ENCODE measurements at places on chromosomes 3 and 15. TPM values are rescaled to one million over a fixed set of nuclear protein-coding genes. Genes with fewer than 3 reads are reported as not detected.

DNA sequence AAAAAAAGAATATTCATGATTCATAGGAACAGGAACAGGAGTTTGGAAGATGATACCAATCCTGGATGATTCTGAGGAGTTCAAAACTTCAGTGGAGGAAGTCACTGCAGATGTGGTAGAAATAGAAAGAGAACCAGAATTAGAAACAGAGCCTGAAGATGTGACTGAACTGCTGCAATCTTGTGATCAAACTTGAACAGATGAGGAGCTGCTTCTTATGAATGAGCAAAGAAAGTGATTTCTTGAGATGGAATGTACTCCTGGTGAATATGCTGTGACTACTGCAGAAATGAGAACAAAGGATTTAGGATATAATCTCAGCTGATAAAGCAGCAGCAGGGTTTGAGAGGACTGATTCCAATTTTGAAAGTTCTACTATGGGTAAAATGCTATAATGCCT is 72.7 kb downstream of the GSK3B start:
- H3K27ac ChIP-seq = no peak overlapping the region
- H3K4me1 ChIP-seq = no peaks in the 10 kb centered on the region

Gene DZIP3
- 19.4 TPM for total RNA-seq

DNA sequence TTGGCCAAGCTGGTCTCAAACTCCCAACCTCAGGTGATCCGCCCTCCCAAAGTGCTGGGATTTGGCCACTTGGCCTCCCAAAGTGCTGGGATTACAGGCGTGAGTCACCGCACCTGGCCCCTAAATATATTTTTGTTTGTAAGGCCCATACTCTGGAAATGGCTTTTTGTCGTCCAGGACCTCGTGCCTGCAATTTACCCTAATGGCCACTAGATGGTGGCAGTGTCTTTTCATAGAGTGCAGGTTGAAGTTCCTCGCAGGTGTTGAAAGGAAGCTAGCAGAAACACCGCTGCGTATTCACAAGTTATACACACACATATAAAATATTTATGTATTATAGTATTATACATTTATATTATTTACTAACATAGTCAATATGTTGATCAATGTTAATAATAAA is 97.2 kb downstream of the LRTM1 start:
- no peak overlapping the region for H3K27ac ChIP-seq
- peak; percentile 16 for DNase-seq
- H3K36me3 ChIP-seq = no peaks in the 10 kb centered on the region
- no peaks in the 10 kb centered on the region for H3K27me3 ChIP-seq

Gene CCDC39
- not detected for total RNA-seq

Gene RFT1
- 33.6 TPM for total RNA-seq
